ENCODE measurements at places on chromosomes 3 and 15.

GRCh38 chr15:31013863-31014607 is 22.6 kb upstream of the MTMR10 start:
- no peak for DNase-seq

DNA sequence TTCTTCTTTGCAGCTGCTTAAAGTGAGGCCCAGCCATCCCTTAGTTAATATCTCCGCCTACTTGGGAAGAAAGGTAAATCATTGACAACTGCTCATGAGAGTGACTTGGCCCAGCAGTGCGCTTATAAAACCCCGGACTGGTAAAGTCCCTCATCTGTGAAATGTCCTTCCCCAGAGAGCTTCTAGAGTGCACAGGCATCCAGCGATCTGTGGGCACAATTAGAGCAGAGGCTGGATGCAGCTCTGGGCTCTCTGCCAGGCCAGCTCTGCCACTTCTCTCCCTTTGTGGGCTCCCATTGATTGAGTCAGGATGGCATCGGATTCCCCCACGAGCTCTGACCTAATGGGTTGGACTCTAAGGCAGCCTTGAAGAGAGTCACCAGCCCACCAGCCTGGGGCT is 219.0 kb upstream of the LINGO1 start:
- no peak for DNase-seq

GRCh38 chr3:138862531-138862923 is 27.8 kb upstream of the PIK3CB start:
- DNase-seq: no peak

- DNase-seq: no peak
These were observed 73.6 kb upstream of the MDFIC2 start for GRCh38 chr3:70386043-70386442.

DNA sequence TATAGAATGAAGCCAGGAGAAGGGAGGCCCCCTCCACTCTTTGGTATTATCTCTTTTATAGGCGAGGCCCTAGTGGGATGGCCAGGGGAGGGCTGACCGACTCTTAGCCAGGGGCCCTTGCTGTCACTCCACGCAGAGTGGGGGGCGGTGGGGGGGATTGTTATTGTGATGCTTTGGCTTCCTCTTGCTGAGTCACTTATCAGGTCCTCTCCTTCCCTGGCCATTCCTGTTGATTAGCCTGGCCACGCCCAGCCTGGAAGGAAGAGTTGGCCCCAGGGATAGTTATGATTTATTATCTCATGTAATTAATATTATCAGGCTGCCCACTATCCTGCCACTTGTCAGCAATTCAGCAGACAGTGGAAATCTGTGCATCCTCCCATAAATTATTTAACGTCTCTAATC is 25.5 kb upstream of the SKOR1 start:
- no peak for DNase-seq

GRCh38 chr3:126441256-126441880 is 34.3 kb downstream of the ZXDC start:
- DNase-seq: no peak

GRCh38 chr3:144687862-144688261 is 716.2 kb downstream of the DIPK2A start:
- DNase-seq: no peak

GRCh38 chr3:15998911-15999310 is 175.6 kb upstream of the GALNT15 start:
- DNase-seq: no peak

DNA sequence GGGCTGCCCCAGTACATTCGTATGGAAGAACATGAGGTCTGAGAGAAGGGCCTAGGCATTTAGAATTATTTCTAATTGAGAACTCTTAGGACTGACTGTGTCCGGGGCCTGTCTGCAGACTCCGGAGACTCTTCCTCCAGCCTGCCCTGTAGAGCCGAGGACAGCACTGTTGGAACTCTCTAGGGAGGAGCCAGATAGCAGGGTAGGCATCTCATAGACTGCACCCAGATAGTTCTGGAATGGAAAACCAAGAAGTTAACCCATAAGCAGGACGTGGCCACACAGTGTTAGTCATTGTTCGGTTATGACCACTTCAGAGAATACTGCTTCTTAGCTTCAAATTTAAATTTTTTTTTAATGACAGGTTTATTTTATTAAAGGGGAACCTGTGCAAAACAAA is 59.5 kb downstream of the SNRK start:
- no peak for DNase-seq

DNA sequence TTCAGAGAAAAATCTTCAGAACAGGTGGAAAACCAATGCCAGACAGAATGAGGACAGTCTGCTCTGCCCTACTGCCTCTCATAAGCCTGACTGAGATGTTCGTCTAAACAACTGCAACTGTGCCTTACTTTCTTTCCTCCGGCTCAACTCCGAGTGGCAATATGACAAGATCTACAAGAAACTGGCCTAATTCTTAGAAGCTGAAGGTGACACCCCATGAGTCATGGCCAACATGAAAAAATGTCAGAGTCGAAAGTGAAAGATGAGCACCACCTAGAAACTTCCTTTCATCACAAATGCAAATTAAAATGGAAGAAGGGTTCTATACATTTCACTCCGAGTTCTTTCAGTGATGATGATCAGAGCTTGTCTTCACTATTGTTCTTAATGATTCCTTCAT is 12.9 kb downstream of the PCYT1A start:
- peak; percentile 35 for DNase-seq

GRCh38 chr3:112818289-112818688 is 28.4 kb downstream of the CD200R1L start:
- DNase-seq: no peak

GRCh38 chr3:99418709-99419108 is 219.7 kb upstream of the COL8A1 start:
- DNase-seq: no peak

DNA sequence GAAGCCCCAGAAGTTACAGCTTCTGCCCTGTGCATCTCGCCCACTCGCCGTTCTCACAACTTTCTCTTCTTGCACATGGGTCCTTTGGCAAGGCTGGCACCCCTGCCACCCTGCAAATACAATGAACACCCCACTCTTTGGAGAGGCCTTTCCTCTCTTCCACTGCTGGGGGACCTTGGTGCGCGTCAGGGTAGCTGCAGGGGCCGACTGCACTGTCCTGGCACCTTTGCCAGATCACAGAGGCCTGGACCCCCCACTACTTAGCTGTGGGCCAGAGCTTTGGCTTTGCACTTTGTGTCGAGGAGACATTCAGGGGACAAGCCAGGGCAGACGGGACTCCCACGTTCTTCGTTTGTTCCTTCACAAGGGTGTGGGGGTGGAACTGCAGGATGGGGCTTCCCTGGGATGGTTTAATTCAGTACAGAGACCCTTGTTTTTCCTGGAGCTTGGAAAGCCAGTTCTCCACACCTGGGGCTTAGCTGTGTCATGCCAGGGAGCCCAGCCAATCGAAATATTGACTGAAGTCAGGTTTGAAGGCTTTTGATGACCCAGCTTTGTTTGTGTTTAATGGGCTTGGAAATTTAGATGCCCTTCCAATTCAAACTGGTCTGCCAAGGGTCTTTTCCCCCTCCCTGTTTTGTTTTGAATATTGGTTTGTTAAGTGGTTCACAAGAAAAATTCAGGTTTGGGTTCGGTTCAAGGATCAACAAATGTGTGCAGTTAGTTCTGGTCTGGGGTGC is 256.1 kb upstream of the TLE3 start:
- no peak for DNase-seq

GRCh38 chr15:58047149-58047548 is 18.4 kb downstream of the ALDH1A2 start:
- DNase-seq: no peak

DNA sequence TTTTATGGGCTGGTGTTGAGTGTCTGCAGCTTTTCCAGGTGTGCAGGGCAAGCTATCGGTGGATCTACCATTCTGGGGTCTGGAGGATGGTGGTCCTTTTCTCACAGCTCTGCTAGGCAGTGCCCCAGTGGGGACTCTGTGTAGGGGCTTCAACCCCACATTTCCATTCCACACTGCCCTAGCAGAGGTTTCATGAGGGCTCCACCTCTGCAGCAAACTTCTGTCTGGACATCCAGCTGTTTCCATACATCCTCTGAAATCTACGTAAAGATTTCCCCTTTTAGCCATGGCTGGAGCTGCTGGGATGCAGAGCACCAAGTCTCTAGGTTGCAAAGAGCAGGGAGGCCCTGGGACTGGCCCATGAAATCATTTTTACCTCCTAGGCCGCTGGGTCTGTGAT is 11.6 kb downstream of the RFX7 start:
- DNase-seq: no peak

GRCh38 chr15:87362531-87362930 is 894.0 kb downstream of the NTRK3 start:
- no peak for DNase-seq

DNA sequence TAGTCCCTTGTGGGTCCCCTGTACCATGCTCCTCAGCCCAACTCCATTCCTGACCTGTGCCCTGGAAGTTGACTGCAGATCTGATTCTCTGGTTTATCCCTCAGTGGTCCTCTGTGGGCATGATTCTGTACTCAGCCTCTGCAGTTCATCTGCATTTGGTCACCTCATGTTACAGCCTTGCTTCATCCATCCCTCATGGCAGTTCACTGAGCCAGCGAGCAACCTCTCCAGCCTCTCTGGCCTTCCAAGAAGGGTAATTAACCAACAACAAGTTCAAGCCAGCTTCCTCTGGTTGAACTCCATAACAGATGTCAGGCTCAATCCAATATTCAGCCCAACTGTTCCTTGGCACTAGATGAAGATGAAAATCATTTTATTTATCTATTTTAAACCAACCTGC is 509.5 kb downstream of the NTRK3 start:
- no peak for DNase-seq

DNA sequence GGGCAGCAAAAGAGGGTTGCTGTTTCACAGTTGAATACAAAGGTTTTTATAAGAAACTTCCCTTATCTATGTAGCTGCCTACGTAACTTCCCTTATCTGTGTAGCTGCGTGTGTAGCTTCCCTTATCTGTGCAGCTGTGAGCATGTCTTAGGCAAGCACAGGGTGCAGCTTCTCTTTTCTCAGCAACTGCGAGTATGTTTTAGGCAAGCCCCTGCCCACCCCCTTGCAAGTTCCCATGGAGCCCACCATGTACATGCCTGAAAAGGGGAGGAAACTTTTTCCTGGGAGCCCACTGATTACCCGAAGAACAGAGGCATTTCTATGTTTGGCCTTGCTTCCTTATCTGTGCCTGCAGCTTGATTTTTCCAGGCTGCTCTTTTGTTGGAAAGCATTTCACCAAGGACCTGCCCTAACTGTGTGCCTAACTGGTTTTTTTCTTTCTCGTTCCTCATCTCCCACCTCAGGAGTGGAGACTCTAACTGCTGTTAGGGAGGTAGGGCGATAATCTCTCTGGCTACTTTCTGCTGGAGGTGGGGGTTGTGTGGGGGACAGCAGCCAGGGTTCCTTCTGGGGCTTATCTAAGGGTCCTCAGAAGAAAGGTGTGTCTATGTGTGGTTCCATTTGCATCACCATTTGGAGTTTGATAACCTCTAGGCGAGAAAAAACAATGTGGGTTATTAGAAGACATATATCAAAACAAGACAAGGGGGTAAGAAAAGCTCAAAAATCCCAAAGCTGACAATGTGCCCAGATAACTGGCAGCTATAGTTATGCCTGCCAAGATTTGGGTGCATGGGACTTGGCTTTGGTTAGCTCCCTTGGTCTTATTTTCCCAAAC is 26.0 kb downstream of the SORD start:
- DNase-seq: no peak

DNA sequence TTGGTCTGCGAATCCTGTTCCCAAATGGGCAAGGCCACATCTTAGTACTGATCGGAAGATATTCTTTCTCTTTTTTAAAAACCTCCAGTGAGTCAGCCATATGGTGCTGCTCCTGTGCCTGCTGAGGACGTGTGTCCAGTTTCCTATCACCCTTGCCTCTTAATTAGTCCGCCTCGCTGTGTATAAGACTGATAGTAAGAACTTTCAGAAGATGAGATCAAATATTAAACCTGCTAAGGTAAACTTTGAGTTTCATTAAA is 612 bp downstream of the UBA5 start:
- DNase-seq: no peak

DNA sequence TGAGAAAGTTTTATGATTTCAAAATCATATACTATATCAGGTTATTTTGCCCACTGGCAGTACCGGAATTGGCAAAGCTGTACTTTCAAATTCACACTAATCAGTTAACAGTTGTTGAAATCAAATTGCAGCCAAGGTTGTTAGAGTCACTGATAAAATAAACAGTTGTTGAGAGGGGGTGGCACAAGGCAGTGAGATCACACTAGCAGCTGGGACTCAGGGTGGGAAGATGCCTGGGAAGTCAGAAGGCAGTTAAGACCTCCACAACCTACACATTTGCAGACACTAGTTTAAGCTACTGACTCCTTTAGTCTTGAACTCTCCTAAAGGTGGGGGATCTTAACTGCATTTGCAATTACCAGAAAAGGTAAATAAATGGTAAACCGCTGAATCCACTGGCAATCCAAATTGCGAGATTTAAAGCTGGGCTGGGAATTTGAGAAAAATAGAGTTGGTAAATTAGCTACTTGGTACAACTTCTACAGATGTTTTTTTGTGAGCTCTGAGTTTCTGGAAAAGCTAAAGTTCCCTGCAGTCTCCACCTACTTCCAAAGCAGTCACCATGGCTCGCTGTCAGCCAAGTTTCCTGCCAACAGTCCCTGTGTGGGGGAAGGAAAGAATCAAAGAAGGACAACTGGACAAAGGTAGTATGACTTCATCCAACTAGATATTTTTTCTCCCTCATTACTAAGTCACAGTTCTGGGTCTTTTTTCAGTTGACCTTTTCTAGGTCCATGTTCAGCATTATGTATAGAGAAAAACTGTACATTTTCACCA is 105.7 kb downstream of the ZNF385D start:
- DNase-seq: no peak

GRCh38 chr3:144200004-144200403 is 228.4 kb downstream of the DIPK2A start:
- no peak for DNase-seq

DNA sequence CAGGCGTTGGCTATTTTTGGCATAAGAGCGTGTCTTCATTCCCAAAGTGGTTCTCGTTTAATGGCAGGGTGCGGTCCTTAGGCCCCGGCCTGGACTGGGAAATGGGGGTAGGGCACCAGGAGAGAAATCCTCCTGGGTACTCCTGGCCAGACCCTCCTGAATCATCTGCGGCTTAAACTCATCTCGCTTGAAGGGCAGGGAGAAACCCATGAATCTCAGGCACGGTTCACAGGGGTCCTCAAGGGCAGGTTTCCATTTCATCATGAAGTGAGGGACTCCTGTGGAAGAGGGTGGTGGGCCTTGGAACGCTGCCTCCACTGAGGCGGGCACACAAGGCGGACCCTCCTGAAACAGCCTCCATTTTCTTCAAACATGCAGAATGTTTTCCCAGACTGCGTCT is 48.4 kb downstream of the KLF13 start:
- DNase-seq: no peak

- no peak for DNase-seq
These were observed 10.5 kb downstream of the GABRG3 start for GRCh38 chr15:26981492-26981891.

GRCh38 chr3:154334973-154335420 is 10.7 kb upstream of the DHX36 start:
- DNase-seq: no peak
